Cardiac ventricle fibroblast (primary cell): ENCODE measurements at places on chromosomes 7 and 10. TPM values are rescaled to one million over a fixed set of nuclear protein-coding genes. Genes with fewer than 3 reads are reported as not detected.

Gene ANXA8
- total RNA-seq: not detected in 2 replicates

Gene PLA2G12B
- total RNA-seq: not detected in 2 replicates

Gene UTF1
- total RNA-seq: not detected in 2 replicates

Gene ADCYAP1R1
- total RNA-seq: 0.69 and 1.2 TPM in 2 replicates
